Upper lobe of left lung (tissue), 6 donors: ENCODE measurements at places on chromosomes 2 and 18. TPM values are rescaled to one million over a fixed set of nuclear protein-coding genes. Genes with fewer than 3 reads are reported as not detected.

The CASP10 gene
- total RNA-seq, result 21.1 TPM

DNA sequence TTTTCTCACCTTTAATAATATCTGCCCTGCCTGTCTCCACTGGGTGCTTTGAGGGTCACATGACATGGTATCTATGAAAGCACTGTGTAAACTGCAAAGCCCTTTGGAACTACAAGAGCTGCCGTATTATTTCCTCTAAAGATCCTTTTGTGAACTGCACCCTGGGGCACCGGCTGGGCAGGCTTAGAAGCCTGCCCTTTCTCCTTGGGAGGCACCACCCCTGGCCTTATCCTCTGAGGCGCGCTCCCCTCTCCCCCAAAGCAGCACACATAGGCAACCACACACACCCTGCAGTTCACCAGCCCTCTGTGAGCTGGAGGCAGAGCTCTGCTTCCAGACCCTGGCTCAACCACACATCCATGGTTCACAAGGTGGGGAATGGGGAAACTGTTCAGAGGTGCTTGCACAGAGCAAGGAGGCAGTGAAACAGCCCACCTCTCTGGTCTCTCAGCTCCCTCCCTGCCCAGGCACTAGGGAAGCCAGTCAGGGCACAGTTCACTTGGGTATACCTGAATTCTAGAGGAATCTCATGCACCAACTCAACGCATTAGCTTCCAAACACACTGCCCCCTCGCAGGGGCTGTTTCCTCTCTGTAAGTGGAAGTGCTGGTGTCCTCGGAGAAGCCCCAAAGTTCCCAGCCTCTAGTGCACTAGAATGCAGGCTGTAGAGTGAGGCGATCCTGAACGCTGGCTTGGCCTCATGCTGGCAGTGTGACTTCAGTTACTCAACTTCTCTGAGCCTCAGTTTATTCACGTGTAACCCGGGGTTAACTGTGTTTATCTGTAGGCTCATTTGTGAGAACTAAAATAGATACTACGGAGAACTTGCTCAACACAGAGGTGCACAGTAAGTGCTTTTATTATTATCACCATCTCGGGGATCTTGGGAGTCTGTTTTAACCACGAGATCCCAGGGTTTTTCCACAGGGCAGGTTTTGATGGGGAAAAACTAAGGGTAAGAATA lies 11.0 kb downstream of the SIGLEC15 start:
- peaks cover 29% of the 10 kb centered on the region for H3K4me1 ChIP-seq
- H3K4me3 ChIP-seq, result no peak overlapping the region

The MGAT4A gene
- total RNA-seq, result 58.7 TPM

The GYPC gene
- total RNA-seq, result 62.0 TPM

DNA sequence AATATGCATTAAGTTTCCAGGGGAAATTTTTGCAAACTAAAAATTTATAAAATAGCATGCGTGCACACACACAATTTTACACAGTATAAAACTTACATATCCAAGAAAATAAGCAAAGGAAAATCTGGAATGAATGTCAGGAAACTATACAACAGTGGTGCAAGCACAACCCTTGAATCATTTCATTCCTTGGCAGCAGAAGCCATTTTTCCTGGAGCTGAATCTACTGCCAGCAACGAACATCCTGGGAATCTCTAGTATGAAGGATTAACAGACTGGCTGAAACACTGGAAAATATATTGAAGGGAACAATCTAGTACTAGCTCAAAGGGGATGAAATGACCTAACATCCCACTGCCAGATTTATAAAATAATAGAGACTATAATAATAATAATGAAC lies 235.3 kb downstream of the DYM start:
- no peaks in the 10 kb centered on the region for H3K27me3 ChIP-seq
- peaks cover 3% of the 10 kb centered on the region for H3K4me1 ChIP-seq
- no peak for DNase-seq
- no peak overlapping the region for H3K4me3 ChIP-seq
- no peaks in the 10 kb centered on the region for H3K36me3 ChIP-seq
- H3K27ac ChIP-seq, result no peak overlapping the region

The B3GNT7 gene
- 99.8 TPM for total RNA-seq

GRCh38 chr18:76386886-76387285 lies 108.2 kb downstream of the ZNF516 start:
- DNase-seq, result peak; percentile 19
- no peak overlapping the region for H3K27ac ChIP-seq
- H3K4me1 ChIP-seq, result peaks cover 7% of the 10 kb centered on the region
